Gastrocnemius medialis (tissue), 4 donors: ENCODE measurements at places on chromosomes 5 and 9. TPM values are rescaled to one million over a fixed set of nuclear protein-coding genes. Genes with fewer than 3 reads are reported as not detected.
A peak's percentile ranks its signal among the peaks of the same experiment; 100 is the strongest.

- peak; percentile 53 for DNase-seq
Observed at GRCh38 chr9:121349009-121349408, 21.0 kb downstream of the STOM start.

DNA sequence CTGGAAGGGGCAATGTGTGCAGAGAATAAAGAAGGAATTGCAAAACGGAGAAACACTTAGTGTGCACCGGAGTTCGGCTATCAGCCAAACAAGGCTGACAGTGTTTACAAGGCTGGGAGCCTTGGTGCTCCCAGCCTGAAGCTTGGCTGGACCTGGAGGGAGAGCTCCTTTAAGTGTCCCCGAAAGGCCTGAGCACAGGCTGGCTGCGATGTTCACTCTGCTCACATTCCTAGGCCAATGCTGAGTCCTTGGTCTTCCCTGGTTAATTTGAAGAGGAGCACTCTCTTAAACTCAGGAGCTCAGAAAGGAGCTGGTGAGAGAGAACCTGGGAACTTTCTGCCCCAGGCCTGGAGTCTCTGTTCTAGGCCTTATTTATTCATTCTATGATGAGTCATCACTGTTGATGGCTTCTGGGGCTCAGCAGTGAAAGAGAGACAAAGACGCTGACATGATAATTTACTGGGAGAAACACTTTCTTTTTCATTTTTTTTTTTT is 88.6 kb upstream of the MYO10 start:
- DNase-seq = no peak

DNA sequence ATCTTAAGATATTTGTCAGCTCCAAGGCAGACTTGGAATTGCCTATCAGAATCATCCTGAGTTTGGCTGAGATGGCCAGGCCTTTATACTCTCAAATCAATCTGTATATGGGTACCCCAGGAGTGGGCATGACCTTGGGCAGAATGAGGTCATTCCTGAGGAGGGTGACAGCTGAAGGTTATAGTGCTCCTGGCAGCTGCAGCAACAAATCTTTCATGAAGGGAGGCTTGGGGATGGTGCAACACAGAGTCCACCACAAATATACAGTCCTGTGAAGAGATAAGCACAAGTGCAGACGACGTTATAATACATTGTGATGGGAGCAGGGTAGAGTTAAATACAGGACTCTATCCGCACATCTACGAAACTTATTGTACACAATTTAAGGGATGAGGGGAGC is 21.1 kb upstream of the TRIO start:
- DNase-seq = no peak

The NUTM2G gene
- total RNA-seq = not detected

The ZFP2 gene
- total RNA-seq = 0.71 TPM

DNA sequence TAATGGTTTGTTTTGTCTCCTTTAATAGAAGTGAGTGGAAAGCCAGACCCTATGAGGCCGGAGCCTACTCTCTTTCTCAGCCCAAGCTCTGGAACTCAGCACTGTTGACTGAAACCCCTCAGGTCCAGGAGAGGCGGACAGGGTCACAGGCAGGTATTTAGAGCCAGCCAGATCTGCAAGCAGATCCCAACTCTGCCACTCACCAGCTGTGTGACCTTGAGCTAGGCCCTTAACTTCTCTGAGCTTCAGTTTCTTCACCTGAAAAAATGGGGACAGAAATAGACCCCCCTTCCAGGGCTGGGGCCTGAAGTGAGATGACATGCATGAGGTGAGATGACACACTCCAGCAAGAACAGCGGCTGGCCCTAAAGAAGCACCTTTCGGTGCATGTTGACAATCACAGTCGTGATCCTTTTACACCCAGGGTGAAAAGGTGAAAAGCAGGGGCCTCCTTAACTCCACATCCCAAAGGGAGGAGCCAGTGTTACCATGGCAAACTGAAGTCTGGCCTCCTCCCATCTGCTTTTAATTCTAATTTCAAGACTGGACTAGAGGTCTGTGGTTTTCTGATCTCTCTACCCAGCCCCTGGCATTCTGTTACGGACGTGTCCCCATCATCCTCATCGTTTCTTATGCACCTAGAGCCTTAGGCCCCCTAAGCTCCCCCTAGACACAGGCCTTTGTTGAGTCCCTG is 27.2 kb downstream of the MORN5 start:
- DNase-seq = no peak

The MARCHF11 gene
- not detected for total RNA-seq

DNA sequence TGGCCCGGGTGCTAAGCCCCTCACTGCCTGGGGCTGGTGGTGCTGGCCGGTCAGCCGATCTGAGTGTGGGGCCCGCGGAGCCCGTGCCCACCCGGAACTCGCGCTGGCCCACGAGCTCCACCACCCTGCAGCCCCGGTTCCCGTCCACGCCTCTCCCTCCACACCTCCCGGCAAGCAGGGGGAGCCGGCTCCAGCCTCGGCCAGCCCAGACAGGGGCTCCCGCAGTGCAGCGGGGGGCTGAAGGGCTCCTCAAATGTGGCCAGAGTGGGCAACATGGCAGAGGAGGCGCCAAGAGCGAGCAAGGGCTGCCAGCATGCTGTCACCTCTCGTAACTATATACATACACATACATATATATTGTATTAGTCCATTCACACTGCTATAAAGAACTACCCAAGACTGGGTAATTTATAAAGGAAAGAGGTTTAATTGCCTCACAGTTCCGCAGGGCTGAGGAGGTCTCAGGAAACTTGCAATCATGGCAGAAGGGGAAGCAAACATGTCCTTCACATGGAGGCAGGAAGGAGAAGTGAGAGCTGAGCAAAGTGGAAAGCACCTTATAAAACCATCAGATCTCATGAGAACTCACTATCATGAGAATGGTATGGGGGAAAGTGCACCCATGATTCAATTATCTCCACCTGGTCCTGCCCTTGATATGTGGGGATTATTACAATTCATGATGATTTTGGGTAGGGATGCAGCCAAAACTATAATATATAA is 56.8 kb downstream of the LIX1 start:
- no peak for DNase-seq

GRCh38 chr9:27888661-27889295 is 315.5 kb upstream of the C9orf72 start:
- no peak for DNase-seq

- DNase-seq = peak; percentile 11
Observed at GRCh38 chr9:79489261-79490000, 82.3 kb upstream of the TLE4 start.

GRCh38 chr5:153116916-153117315 is 373.6 kb upstream of the GRIA1 start:
- DNase-seq = no peak

DNA sequence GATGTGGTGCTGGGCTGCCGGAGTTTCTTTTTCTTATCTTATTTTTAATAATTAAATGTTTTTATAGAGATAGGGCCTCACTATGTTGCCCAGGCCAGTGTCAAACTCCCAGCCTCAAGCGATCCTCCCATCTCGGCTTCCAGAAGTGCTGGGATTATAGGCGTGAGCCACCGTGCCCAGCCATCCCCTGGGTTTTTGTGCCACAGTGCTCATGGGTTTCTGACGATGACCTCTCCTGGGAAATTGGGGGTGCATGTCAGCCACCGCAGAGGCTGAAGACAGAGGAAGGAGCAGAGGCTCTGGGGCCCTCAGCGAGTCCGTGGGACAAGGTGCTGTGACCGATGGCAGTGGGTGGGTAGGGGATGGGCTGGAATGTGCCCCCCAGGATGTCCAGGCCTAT is 14.4 kb downstream of the GPSM1 start:
- no peak for DNase-seq

The PCDHGA2 gene
- total RNA-seq = 1.5 TPM

GRCh38 chr9:125784286-125785049 is 37.3 kb downstream of the PBX3 start:
- no peak for DNase-seq

The PGM5 gene
- total RNA-seq = 44.0 TPM

GRCh38 chr5:10539687-10539998 is 24.2 kb upstream of the ANKRD33B start:
- no peak for DNase-seq

DNA sequence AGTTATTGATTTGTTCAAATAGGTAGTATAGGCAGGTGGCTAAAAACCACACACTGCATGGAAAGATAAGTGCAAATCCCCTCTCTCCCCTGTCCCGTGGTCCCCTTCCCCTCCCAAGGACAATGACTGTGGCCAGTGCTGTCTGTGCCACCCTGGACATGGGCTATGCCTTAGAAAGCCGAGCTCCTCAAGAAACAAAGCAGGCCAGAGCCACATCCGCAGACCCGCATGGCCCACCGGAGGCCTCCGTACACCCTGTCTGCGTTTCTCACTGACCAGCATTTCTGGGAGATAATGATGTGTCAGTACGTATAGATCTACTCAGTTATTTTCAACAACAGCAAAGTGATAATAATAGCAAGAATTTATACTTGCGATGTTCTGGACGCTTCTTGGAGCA is 16.3 kb downstream of the TSPAN17 start:
- DNase-seq = no peak

The SAXO1 gene
- total RNA-seq = not detected

- DNase-seq = no peak
Observed at GRCh38 chr9:95182854-95183563, 134.5 kb downstream of the FANCC start.

DNA sequence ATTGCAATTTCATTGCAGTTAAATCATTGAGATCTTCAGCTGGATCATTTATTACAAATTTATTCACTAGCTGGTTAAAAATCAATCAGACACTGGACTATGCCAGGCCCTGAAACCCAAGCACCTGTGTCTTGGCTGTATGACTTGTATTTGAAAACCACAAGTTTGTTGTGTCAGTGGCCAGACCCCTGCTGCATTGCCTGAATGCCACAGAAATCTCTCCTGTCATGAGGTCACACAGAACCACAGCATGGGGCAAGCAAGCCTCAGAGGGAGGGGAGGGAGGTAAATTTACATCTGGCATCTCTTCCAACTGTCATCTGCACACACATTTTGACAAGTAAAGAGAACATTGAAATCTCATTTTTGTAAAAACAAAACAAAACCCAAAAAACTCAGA is 90.0 kb downstream of the ARRDC3 start:
- no peak for DNase-seq

The BAG1 gene
- total RNA-seq = 244 TPM

GRCh38 chr9:33435821-33436277 is 11.5 kb downstream of the AQP3 start:
- DNase-seq = no peak

DNA sequence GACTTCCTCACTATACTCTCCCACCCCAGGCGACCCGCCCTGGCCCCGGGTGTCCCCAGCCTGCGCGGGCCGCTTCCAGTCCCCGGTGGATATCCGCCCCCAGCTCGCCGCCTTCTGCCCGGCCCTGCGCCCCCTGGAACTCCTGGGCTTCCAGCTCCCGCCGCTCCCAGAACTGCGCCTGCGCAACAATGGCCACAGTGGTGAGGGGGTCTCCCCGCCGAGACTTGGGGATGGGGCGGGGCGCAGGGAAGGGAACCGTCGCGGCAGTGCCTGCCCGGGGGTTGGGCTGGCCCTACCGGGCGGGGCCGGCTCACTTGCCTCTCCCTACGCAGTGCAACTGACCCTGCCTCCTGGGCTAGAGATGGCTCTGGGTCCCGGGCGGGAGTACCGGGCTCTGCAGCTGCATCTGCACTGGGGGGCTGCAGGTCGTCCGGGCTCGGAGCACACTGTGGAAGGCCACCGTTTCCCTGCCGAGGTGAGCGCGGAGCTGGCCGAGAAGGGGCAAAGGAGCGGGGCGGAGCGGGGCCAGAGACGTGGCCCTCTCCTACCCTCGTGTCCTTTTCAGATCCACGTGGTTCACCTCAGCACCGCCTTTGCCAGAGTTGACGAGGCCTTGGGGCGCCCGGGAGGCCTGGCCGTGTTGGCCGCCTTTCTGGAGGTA is 2.1 kb downstream of the CA9 start:
- DNase-seq = no peak

DNA sequence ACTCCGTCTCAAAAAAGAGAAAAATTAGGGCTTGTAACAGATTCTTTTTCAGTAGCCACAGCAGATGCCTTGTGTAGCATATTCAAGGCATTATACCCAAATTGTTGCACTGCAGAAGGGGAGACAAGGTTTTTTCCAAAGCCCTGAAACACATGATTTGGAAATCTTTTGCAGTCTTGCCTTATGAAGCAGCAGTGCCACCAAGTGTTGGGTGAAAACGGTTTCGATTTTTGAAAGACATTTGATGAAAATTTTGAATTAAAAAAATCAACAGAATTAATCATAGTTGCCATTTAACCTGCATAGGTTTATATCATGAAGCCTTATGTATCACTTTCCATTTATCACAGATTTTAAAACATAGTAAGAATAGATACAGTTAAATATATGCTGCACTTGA is 479.5 kb downstream of the TAF11L14 start:
- no peak for DNase-seq

GRCh38 chr9:80410106-80410505 is 838.3 kb downstream of the TLE4 start:
- DNase-seq = no peak

DNA sequence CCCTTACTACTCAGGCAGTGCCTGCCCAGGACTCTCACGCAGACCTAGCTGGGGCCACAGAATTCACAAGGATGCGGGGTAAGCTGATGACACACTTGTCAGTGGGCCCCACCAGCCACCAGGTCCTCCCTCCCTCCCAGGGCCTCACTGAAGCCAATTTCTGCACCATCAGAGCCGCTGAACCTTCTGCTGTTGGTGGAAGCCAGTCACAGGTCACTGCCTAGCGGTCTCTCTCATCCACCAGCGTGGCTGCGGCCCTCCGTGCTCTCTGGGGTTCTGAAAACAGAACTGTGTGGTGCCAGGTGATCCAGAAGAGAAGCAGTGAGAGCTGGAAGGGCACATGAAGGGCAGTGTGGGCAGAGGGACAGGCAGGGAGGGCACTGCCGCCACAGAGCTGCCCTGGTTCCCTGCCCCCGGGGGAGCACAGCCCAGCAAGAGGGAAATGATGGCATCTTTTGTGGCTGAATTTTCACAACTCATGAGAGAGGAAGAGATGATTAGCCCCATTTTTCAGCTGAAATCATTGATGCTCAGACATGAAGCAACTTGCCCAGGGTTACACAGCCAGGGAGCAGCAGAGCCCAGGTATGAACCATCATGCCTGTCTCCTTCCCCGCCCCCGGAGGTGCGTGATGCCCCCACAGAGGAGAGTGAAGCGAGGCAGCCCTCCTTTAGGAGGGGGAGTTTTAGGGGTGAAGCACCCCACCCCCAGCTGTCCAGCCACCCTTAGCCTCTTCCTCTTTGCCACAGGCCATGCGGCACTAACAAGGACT is 41.4 kb upstream of the CPLX2 start:
- DNase-seq = no peak

The SLC6A18 gene
- total RNA-seq = not detected

The GPR151 gene
- total RNA-seq = not detected

GRCh38 chr5:68265822-68266395 is 50.4 kb downstream of the PIK3R1 start:
- no peak for DNase-seq
